ENCODE measurements at places on chromosomes 7 and 10.

DNA sequence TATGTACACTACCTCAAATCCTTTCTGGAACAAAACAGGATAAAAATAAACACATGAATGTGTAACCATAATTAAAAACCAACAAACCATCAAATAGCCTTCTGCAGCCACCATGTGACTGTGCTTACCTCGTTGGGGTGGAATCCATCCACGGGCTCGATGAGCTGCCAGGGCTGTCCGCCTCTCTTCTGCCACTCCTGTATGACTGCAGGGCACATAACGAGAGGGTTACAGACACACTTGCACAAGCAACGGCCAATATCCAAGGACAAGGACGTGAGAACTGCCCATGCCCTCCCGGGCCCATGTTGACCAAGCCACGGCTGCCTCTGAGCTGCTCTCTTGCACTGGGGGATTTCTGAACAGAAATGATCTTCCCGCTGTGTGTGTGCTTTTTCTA lies 132.2 kb downstream of the ANLN start:
- DNase-seq, result no peak

DNA sequence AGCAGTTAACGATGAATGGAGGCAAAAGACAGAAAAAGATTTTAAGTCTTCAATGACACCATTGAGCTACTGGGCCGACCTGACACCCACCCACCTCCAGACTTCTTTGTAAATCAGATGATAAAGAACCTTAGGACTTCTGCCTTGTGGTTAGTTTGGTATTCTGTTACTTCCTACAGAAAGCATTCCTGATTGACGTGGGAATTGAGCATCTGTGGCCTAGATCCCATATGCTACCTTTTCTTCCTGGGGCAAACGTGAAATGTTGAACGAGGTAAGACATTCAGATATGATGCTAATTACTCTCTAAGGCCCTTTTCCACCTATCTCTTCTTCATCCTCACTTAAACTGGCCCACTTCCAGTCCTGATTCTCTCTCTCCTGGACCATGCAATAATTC lies 10.2 kb downstream of the PRLHR start:
- no peak for DNase-seq

DNA sequence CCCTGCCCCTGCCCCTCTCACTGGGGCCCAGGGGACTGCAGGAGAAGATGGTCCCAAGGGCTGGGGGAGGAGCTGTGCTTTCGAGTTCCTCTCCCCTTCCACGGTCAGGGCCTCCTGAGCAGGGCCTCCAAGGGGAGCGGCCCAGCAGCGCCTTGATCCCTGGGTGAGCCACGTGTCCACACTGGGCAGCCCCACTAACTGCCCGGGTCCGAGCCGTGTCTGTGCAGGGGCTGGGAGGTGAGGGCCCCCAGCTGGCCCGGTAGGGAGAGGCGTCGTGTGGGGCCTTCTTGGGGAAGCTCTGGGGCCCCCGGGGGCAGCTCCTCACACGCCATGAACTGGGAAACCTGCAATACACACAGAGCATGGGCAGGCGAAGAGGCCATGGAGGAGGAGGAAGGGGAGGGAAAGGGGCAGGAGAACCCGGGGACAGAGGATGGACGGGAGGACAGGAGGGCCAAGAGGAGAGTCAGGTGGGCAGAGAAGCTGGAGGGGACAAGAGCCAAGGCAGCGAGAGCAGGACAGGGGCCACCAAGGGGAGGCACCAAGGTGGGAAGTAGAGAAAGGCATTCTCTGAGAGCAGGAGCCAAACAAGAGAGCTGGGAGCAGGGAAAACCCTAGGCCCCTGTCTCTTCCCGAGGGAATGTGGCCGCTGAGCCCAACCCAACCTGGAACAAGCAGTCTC lies 32.8 kb downstream of the KCNH2 start:
- DNase-seq, result no peak

- DNase-seq, result no peak
Measured at GRCh38 chr10:18104223-18104872, 35.9 kb upstream of the CACNB2 start.

DNA sequence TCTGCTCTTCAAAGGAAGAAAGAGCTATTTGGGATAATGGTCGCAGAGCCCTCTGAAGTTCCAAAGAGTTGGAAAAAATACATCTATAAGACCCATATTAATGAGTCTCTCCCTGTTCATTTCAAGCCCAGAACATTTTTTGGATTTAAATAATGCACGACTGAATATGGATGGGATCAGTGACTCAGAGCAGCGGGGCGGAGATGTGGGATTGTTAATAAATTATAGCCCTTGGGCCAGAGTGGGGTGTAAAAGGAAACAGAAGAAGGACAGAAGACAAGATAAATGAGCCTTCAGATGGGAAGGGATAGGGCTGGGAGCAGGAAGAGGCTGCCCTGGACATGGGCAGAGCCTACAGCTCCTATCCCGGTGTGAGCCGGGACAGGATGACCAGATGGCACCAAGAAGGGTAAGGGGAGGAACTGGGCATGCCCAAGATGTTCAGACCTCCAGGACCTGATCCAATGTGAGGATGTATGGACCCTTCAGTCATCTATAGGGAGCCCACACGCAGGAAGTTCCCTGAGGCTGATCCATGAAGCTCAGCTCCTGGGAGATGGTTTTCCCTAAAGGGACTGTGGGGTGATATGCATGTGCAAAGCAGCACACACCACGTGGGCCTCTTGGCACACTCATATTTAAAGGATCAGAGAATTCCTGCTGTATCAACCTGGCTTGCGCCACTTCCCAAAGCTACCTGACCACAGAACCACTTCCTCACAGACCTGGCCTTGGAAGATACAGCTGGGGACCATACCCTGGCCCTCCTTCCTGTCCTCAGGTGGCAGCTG lies 96.1 kb upstream of the PLXNA4 start:
- DNase-seq, result no peak

- DNase-seq, result no peak
Measured at GRCh38 chr10:13560597-13560996, 26.2 kb upstream of the PRPF18 start.

GRCh38 chr7:128938544-128939074 lies 882 bp downstream of the IRF5 start:
- DNase-seq, result no peak

All from stimulated activated CD8-positive, alpha-beta memory T cell treated with anti-CD3 and anti-CD28 coated beads, Interleukin-15, amount 100 ng/mL, for 24 hours (primary cell).